Glomerular endothelial cell (primary cell): ENCODE measurements at places on chromosomes 1 and 21. TPM values are rescaled to one million over a fixed set of nuclear protein-coding genes. Genes with fewer than 3 reads are reported as not detected.

DNA sequence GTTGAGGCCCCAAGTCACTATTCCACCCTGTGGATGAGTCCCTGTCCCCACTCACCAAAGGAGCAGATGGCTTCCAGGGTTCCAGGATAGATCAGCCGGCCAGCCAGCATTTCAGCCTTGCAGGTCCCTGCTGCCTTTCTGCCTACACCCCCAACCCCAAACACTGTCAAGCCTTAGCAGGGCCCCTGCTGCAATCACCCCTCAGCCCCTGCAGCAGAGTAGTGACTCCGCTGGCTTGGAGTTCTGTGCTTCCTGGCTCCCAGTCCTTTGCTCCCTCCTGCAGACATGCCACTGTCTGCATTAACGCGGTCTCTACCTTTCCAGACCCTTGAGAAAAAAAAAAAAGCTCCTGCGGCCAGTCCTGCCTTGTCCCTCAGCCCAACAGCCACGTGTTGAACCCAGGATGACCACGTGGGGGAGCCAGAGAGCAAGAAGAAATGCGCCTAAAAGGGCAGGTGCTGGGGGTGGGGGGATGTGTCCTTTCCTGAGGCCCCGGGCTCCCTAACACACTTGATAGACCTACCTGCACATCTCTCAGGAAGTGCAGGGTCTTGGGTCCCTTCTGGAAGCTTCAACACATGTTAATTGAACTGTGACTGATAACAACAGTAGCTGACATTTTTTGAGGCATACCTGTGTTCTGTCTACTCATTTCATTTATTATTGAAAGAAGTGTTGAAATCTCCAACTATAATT lies 37.4 kb downstream of the RASSF5 start:
- no peak for DNase-seq

DNA sequence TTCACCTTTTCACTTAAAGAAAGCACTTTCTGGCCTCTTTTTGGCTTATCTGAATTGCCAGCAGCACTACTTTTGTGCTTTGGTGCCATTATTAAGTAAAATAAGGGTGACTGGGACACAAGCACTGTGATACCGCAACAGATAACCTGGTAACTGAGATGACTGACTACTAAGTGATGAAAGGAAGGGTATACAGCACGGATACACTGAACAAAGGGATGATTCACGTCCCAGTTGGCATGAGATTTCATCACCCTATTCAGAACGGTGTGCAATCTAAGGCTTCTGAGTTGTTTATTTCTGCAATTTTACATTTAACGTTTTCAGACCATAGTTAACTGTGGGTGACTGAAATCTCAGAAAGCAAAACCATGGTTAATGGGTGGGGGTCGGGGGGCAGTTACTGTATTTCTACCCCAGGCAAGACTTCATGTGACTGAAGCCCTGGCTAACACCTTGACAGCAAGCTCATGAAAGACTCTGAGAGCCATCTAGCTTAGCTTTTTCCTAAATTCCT lies 102.8 kb downstream of the CLIC6 start:
- no peak for DNase-seq

GRCh38 chr1:212675675-212676074 lies 24.0 kb downstream of the BATF3 start:
- no peak for DNase-seq

MAN1C1 gene
- total RNA-seq: 16.3 and 48.0 TPM in 2 replicates

DNA sequence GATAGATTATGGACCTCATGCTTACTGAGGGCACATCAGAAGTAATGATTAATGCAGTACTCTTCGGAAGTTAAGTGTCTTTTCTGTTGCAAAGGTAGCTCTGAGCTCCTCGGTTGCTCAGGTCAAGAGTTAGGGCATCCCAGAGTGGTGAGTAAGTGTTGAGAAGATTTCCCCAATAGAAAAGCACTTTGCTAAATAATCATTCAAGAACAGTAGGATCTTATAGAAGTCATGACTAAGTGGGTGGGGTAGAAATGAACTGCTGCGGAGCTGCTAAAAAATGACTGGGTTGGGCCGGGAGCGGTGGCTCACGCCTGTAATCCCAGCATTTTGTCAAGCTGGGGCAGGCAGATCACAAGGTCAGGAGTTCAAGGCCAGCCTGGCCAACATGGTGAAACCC lies 648.6 kb upstream of the CAMK1G start:
- DNase-seq: no peak

GRCh38 chr1:217327901-217328300 lies 303.0 kb downstream of the GPATCH2 start:
- DNase-seq: no peak

GRCh38 chr21:40847951-40848350 lies 993 bp upstream of the DSCAM start:
- DNase-seq: no peak

FAM78B gene
- not detected in 2 replicates for total RNA-seq

ITLN2 gene
- not detected in 2 replicates for total RNA-seq

MMEL1 gene
- 0.15 and 0.93 TPM in 2 replicates for total RNA-seq

ABCA4 gene
- 1.5 and 7.0 TPM in 2 replicates for total RNA-seq

DNA sequence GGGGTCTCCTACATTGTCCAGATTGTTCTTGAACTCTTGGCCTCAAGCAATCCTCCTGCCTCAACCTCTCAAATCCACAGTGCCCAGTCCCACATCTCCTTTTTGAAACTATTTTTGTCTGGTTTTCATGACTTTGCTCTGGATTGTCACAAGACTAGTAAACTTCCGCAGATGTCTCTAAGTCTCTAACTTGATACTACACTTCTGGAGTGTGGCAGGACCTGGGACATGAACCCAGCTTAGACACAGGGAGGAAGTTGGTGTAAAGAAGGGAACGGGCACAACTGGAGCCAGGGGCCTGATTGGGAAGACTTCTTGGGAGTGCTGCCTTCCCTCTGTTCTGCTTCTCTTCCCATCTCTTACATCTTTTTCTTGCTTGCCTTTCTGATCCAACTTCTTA lies 16.2 kb upstream of the DISC1 start:
- DNase-seq: no peak

DNA sequence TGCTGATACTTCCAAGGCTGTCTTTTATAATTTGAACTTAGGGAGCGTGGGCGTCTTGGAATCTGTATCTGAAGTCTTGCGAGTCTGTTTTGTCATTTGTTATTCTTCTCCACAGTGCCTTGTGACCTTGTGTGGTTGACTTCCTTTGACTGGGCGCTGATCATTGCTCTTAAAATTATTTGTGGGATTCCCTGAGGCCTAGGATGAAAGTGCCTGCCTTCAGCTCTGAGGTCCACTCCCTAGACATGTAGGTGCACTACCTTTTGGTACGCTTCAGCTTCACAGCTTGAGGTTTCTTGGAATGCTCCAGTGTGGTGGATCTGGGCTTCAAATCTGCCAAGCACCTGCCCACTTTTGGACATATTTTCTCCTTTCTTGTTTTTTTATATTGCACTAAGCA lies 50.2 kb upstream of the IGSF5 start:
- no peak for DNase-seq

ZNF672 gene
- total RNA-seq: 21.8 and 23.3 TPM in 2 replicates
